Natural killer cell (primary cell): ENCODE measurements at places on chromosomes 6 and 20. TPM values are rescaled to one million over a fixed set of nuclear protein-coding genes. Genes with fewer than 3 reads are reported as not detected.

DNA sequence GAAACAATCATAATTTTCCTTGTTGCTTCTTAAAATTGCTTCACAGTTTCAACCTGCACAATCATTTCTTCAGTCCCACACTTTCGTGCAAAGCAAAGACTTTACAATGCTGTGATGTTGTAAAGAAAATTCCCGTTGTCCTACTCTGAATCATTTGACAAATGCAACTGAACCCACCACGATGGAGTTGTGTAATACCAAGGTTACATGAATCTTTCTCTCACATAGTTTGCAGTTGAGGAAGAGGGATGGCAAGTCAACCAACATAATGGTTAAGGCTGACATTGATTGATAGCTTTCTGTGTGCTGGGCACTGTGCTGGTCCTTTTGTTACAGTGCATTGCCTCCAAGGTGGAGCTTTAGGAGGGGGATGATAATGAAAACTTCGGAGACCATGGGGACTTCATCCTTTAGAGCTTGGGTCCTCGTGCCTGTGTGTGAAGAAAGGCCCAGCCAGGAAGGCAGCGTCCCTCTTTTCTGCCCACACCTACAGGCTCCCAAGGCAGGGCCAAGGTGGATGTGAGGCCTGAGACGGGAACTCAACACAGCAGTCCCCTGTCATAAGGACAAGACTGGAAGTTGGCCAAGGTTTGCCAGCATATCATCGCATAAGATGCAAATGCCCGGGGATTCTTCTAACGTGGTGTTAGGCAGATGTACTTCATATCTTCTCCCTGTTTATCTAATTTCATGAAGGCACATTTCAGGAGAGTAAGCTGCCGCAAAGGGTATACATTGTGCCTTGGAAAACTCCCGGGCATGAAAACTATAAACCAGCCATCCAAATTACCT, 96.9 kb downstream of the LY86 start:
- no peak for DNase-seq

DNA sequence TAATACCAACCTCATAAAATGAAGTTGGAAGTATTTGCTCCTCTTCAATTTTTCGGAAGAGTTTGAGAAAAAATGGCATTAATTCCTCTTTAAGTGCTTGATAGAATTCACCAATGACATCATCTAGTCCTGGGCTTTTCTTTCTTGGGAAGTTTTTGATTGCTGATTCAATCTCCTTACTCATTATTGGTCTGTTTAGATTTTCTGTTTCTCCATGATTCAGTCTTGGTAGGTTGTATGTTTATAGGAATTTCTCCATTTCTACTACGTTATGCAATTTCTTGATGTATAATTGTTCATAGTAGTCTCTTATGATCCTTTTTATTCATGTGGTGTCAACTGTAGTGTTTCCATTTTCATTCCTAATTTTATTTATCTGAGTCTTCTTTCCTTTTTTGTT, 176.9 kb upstream of the PRND start:
- no peak for DNase-seq

DNA sequence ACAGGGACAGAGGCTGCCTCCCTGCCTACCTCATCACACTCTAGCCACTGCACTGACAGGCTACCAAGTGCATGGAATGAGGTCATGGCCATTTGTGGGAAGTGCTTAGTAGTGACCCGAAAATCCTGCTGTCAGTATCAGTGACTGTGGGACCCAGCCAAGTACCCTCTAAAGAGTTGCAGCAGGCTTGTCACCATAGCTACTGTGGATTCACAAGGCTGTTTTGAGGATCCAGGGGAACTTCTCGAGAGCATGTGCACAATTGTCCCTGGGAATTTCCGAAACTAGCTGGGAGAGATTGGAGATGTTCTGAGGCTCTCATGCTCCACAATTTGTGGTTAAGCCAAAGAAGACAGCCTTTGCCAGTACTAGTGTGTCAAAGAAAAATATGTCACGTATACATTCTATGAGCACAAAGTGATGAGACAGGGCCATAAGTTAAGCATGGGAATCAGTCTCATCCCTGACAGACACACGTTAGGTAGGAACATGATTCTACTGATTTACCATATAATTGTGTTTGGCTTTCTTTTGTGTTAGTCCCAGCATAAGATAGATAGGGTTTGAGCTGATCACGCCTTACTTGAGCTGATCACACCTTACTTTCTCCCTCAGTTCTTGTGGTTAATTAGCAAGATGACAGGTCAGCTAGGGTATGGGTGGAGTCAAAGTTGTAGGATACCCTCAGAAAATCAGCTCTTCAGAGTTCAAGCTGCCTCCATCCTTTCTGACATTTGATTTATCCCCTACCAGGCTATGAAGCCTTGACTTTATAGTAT, 42.6 kb upstream of the TMEM170B start:
- DNase-seq, result peak; percentile 2

GRCh38 chr6:157596461-157596860, 215.5 kb downstream of the ZDHHC14 start:
- DNase-seq, result no peak

- peak; percentile 1 for DNase-seq
These were observed 214.8 kb upstream of the MOCS1 start for GRCh38 chr6:40148882-40149573.

GRCh38 chr20:56587307-56588041, 41.6 kb upstream of the TFAP2C start:
- no peak for DNase-seq

The ZNF318 gene
- 43.0 TPM for total RNA-seq

The EEF1A2 gene
- 0.35 TPM for total RNA-seq

GRCh38 chr6:133980168-133980567, 27.1 kb downstream of the TBPL1 start:
- no peak for DNase-seq

- DNase-seq, result no peak
These were observed 226.6 kb upstream of the EXOC2 start for GRCh38 chr6:919500-919899.

GRCh38 chr20:52612046-52612632, 360.0 kb upstream of the TSHZ2 start:
- no peak for DNase-seq

The TCF15 gene
- not detected for total RNA-seq

- DNase-seq, result no peak
These were observed 19.4 kb downstream of the MAP3K5 start for GRCh38 chr6:136772685-136773472.

The KCNK5 gene
- total RNA-seq, result not detected

GRCh38 chr6:28449056-28449455, 5.8 kb upstream of the ZSCAN23 start:
- no peak for DNase-seq
